ENCODE measurements at places on chromosomes 12 and 14. TPM values are rescaled to one million over a fixed set of nuclear protein-coding genes. Genes with fewer than 3 reads are reported as not detected.

GRCh38 chr12:51980051-51980808, 26.5 kb upstream of the TAMALIN start:
- peak; percentile 90 for DNase-seq

- no peak for DNase-seq
These were observed 14.4 kb upstream of the POLR3B start for GRCh38 chr12:106343214-106343528.

DNA sequence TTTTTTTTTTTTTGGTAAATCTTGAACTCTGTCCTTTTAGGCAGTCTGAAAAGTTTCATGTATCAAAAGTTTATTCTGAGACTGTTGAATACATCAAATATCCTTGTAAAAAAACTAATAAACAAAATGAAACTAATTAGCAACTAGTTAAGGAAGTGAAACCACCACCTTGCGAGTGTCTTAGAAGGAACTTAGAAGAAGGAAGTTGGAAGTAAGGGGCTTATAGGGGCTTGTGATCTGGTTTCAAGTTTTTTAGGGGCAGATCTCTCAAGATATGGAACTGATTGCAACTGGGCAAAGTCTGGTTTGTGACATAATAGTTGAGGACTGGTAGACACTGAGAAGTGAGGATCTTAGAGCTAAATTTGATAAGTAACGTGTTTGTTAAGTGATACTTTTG, 748.8 kb downstream of the C12orf50 start:
- DNase-seq, result no peak

- no peak for DNase-seq
These were observed 93.0 kb downstream of the SLC41A2 start for GRCh38 chr12:104865080-104865479.

- no peak for DNase-seq
These were observed 807 bp upstream of the SLC16A7 start for GRCh38 chr12:59594943-59595500.

- no peak for DNase-seq
These were observed 1345.6 kb downstream of the FSCB start for GRCh38 chr14:43161477-43161876.

GRCh38 chr12:113472191-113473121, 785 bp upstream of the LHX5 start:
- DNase-seq, result peak; percentile 73

- DNase-seq, result no peak
These were observed 14.1 kb downstream of the PLCZ1 start for GRCh38 chr12:18723752-18724151.

GRCh38 chr14:68683326-68683725, 109.5 kb downstream of the ZFP36L1 start:
- DNase-seq, result peak; percentile 66

DNA sequence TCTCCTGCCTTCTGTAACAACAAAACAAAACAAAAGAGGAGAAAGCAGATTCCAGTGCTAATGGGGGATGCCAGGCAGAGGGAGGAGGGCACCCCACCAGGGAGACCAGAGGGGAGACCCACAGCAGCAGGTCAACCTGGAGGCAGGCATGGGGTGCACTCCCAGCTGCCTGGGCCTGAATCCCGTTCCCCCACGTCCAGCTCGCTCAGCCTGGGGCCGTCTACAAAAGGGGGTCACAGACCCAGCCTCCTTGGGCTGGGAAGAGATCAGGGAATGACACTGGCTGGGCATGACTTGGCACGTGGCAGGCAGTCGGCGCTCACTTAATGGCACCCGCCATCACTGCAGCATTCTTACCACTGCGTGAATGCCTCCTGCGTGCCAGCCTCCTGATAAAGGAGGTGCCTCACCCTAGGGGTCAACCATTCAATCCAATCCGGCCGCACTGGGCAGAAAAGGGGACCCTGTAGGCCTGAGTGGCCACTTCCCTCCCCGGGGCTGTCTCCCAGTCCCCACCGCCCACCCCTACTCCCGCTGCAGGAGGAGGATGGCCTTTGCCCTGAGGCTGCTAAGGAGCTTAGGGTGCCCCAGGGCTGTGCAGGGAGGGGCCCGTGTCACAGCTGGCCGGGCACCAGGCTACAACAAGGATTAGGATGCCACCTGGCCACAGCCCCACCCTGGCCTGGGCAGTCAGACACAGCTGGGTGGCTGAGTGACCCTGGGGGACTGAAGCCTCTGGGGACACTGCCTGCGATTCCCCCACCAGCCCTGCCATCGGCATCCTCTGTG, 87.5 kb downstream of the NCOR2 start:
- no peak for DNase-seq

DNA sequence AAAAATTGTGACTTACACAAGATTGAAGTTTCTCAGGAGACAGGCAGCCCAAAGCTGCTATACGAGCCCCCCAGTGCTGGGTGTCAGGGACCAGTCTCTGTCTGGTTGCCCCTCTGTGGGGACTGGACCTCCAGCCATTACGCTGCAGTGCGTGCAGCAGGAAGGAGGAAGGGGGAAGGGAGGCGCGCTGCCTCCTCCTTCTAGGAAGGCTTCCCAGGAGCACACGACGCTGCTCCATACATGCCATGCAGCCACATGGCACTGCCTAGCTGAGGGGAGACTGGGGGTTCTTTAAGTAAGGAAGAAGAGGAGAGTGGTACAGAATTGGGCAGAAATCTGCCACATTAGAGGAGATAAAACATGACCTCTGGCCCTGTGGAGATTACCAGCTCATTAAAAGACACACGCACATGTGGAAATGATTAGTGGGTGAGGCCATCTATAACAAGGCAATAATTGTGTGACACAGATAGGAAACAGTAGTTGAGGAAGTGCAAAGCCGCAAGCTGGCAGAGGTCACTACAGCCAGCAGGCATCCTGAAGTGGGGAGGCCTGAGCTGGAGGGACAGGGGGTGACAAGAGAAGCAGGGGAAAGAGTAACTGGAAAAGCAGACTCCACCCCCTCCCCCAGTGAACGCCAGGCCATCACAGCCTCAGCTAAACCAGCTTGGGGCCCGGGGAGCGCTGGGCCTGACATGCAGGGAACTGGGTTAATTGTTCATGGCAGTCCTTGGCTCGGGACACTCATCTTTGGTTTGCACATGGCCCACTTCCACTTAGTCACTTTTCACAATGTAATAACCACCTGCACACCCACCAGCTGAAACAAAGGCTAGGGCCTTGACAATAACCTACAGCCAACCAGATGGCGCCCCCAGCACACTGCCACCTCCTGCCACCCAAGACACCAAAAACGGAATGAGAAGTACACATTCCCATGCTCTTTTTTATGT, 39.6 kb downstream of the CCDC88C start:
- DNase-seq, result no peak

DNA sequence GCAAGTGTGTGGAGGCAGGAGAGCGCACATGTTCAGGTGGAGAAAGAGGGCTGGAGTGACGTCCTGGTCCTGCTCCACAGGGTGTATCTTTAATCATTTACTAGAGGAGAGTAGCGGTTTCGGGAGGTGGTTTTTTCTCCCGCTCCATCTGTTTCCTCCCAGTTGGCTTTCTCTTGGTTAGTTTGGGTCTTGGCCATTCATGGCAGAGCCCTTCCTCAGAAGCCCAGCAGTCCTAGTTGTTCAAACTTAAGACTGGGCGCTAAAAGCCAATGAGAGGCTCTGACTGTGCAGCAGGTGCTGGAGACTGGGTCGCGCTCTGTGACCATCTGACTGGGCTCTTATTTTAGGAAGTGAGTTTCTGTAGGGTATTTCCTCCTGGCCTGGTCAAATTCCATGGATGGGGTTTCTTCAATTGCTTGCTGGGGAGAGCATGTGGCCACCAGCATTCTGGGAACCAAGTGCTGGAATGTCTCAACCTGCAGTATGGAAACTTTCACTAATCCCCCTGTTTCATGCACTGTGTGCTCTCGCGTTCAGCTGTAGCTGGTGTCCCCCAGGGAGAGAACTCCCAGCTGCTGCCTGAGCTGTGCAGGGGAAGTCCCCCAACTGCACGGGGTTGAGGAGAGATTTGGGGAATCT, 27.4 kb upstream of the TSPAN9 start:
- DNase-seq, result peak; percentile 72

DNA sequence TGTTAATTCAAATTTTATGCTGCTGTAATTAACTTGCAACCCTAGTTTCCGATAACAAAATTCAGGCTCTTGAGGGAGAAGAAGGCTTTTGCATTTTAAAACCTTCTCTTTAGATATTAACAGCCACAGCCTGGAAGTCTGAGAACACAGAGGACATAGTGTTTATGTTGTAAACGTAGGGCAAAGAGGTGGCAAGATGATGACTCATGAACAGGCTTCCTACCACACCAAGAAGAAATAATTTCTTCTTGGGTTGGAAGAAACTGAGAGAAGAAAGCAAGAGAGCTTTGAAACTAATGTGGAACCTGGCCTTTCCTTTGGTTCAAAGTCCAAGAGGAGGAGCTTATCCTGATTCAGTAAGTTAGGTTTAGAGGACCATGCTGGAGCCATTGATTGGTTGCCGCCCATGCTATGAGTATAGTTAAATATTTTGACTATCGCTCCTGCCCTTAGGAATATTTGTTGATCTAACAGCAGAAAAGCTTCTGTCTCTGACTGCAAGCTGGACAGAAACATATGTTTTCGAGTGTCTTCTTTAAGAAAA, 31.8 kb downstream of the CCDC198 start:
- no peak for DNase-seq

DNA sequence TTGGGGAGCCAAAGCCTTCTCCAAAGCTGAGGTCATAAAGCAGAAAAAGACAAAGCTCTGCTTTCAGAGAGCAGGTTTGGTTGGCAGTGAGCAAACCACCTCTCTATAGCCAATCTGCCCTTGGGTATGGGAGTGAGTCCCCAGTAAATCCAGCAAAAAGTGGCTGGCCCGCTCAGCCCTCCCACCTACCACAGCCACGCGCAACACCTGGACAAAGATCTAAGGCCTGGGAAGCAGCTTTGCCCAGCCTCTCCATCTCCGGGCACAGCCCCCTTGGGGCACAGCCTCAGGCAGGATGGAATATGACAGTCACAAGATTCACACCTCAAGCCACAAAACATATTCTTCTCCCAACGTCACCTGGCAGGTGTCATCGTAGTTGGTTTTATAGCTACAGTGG, 211.7 kb upstream of the EEA1 start:
- no peak for DNase-seq

DNA sequence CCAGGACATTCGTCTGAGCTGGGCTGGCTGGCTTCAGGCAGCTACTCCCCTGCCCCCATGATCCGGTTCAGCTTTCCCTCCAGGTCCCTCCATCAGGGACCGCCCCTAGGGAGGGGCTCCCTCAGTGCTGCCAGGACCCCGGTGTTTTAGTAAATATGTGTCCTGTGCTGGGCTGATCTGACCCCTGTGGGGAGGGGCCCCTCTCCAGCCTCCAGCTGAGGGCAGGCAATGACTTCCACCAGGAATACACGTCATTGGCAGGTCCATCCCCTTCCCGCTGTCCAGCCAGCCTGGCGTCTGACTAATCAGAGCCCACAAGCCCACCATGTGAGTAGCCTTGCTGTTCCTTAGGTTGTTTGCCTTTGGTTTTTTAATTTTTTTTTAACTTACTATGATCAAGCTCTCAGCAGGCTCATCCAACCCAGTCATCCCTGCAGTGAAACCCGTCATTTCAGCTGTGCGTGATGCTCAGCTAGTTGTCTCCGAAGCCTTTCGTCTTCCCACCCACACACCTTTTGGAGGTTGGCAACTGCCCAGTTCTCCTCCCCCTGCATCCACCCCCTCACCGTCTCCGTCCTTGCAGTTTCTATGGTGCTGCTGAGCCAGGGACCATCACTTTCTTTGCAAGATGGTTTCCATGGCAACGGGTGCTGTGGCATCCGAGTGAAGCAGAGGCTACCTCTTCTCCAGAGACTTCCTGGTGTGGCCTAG, 16.0 kb upstream of the SERPINA4 start:
- DNase-seq, result peak; percentile 44

- DNase-seq, result no peak
These were observed 18.1 kb downstream of the WNK1 start for GRCh38 chr12:770479-770878.

- DNase-seq, result no peak
These were observed 199.4 kb upstream of the LRIG3 start for GRCh38 chr12:59119676-59120075.

- no peak for DNase-seq
These were observed 293.1 kb upstream of the FKBP4 start for GRCh38 chr12:2501464-2502191.

GRCh38 chr12:3202734-3203446, 125.7 kb downstream of the TSPAN9 start:
- peak; percentile 97 for DNase-seq

DNA sequence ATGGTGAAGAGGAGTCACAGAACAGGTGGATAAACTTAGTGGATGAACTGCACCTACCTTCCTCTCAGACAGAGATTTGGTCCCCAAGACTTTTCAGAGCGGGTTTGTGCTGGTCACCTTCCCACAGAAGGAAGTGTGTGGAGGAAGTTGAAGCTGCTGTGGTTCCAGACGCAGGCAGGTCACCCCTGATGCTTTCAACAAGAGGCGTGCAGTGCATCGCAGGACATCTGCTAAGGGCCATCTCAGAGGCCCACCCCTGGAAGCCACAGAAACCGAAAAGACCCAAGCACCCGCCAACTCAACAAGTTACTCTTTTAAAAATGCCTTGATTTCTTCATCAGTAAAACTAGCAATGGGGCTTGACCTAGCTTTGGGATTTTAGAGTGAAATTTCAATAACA, 1.0 kb upstream of the GPX2 start:
- DNase-seq, result no peak

- DNase-seq, result no peak
These were observed 13.9 kb downstream of the MFAP5 start for GRCh38 chr12:8648576-8649205.

- peak; percentile 85 for DNase-seq
These were observed 107.3 kb downstream of the PPP2R5E start for GRCh38 chr14:63435838-63436237.

DNA sequence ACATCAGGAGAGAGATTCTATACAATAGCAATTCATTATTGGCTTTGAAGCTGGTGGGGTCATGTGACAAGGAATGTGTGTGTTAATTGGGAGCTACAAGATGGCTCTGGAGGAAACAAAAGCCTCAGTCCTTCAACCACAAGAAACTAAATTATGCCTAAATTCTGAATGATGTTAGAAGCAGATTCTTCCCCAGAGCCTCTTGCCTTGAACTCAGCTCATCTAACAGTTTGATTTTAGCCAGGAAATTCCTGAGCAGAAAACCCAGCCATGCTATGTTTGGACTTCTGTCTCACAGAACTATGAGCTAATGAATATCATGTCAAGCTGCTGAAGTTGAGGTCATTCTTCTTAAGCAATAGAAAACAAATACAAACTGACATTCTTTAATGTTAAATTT, 274.7 kb downstream of the SLC6A15 start:
- no peak for DNase-seq

DNA sequence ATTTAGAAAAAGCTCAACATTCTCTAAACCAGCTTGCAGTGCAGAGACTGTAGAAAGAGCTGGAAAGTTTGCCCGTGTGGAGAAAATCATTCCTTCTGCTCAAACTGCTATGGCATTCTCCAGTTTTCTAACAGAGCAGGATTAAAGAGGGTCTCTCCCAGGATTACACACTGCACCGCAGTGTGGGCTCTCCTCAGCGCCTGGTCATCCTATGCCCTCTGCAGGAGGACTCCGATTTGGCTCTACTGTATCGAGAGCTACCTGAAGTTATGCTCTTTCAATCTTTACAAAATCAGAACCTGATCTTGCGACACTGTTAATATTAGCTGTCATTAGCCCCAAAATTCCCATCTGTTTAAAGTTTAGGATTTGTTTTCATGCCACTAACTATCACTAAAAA, 33.0 kb downstream of the BHLHE41 start:
- DNase-seq, result no peak

MUCL1 gene
- total RNA-seq, result not detected

FOXG1 gene
- under 0.01 TPM for total RNA-seq

PIK3C2G gene
- total RNA-seq, result not detected

PLBD1 gene
- total RNA-seq, result 4.7 TPM

ATG14 gene
- total RNA-seq, result 24.5 TPM

C12orf75 gene
- 48.5 TPM for total RNA-seq

PTGER2 gene
- 3.3 TPM for total RNA-seq

DNAI7 gene
- 0.29 TPM for total RNA-seq

PSEN1 gene
- 79.6 TPM for total RNA-seq

IFI27L1 gene
- 11.5 TPM for total RNA-seq

SIRT4 gene
- 1.1 TPM for total RNA-seq

Data from osteoblast (primary cell).